ENCODE measurements at places on chromosomes 11 and 22.

GRCh38 chr11:61516191-61516590 is 7.6 kb downstream of the LRRC10B start:
- no peak for DNase-seq

GRCh38 chr11:95924414-95924760 is 480 bp upstream of the MTMR2 start:
- DNase-seq = no peak

DNA sequence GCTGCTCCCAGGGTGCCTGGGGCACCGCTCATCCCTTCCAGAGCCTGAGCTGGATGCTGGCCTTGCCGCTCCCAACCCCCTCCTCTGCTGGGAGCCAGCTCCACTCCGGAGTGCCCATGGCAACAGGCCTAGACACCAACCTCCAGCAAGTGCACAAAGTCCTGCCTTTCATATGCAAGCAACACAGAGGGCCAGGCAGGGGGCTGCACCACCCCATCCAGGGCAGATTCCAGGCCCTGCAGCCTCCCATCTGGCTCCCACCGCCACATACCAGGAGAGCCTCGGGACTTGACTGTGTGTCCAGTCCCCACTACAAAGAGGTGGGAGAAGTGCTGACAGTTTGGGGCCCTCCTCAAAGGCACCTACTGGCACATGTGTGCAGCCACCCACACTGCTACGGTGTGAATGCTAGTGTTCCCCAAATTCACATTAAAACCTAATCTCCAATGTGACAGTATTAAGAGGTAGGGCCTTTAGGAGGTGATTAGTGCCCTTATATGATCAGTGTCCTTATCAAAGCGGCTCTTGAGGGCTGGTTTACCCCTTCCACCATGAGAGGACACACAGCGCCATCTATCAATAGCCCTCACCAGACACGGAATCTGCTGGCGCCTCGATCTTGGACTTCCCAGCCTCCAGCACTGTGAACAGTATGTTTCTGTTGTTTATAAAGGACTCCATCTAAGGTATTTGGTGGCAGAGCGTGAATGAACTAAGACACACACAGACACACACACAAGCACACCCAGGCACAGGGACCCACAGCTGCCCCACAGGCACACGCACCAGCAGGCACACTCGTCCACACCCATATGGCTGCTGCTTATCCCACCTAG is 16.2 kb downstream of the ARVCF start:
- DNase-seq = no peak

GRCh38 chr22:32864041-32864440 is 62.5 kb downstream of the TIMP3 start:
- DNase-seq = no peak

- no peak for DNase-seq
Observed at GRCh38 chr11:11998091-11998781, 10.2 kb downstream of the DKK3 start.

- DNase-seq = no peak
Observed at GRCh38 chr11:63915961-63916836, 765 bp downstream of the RCOR2 start.

GRCh38 chr22:21651521-21652009 is 9.5 kb downstream of the SDF2L1 start:
- DNase-seq = no peak

DNA sequence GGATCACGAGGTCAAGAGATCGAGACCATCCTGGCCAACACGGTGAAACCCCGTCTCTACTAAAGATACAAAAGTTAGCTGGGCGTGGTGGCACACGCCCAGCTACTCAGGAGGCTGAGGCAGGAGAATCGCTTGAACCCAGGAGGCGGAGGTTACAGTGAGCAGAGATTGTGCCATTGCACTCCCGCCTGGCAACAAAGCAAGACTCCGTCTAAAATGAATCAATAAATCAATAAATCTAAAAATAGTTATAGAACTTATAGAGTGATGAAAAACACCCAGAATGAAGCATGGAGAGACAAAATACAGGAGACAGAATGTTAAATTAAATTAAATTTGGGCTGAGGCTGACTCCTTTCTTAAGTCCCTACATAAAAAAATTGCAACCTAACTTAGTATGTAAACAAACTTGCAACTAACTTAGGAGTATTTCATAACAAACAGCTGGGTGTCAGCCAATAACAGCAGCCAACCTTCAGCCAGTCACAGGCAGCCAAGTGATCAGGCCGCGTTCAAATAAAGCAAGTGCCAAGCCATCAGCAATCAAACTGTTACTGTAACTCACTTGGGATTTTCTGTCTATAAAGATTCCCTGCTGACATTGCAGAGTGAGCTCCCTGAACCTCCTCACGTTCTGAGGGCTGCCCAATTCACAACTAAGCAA is 7.3 kb upstream of the TP53AIP1 start:
- no peak for DNase-seq

- no peak for DNase-seq
Observed at GRCh38 chr11:72575533-72576242, 98.5 kb downstream of the PDE2A start.

DNA sequence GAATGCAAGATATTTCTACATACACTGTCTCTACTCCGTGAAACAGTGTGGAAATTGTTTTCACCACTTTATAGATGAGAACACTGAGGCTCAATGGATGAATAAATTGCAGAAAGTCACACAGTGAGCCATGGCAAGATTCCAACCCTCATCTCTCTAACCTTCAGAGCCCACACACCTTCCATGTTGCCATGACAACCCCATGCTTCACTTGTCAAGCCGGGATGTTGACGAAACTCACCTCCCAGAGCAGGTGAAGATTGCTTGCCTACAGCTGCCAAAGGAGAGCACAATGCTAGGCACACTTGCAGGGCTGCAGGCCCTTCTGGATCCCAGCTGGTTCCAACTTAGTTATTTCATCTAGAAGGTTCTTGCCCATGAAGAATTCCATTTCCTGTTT is 71.4 kb upstream of the SEZ6L start:
- DNase-seq = no peak

- no peak for DNase-seq
Observed at GRCh38 chr11:64999478-64999877, 2.7 kb upstream of the BATF2 start.

DNA sequence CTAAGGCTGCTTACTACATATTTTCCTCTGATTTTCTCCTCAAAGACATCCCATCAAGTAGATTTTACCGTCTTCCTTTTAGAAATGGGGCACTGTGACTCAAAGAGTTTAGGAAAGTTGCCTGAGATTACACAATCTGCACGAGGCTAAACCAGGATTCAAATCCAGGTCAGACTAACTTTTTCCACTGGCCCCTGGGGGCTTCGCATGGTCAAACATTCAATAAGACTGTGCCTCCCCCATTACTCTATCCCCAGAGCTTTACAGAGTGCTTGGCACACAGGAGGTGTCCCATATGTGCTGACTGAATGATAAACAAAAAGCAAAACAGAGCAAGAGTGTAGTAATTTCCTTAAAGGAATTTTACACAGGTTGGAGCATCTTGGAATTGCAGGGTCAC is 118.1 kb upstream of the TEAD1 start:
- no peak for DNase-seq

DNA sequence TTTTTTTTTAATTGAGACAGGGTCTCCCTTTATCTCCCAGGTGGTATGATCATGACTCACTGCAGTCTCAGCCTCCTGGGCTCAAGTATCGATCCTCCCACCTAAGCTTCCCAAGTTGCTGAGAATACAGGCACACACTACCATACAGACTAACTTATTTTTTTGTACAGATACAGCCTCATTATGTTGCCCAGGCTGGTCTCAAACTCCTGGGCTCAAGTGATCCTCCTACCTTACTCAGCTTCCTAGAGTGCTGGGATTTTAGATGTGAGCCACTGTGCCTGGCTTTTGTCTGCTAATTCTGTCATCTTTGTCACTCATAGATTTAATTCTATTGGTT is 43.5 kb downstream of the CBL start:
- DNase-seq = no peak

DNA sequence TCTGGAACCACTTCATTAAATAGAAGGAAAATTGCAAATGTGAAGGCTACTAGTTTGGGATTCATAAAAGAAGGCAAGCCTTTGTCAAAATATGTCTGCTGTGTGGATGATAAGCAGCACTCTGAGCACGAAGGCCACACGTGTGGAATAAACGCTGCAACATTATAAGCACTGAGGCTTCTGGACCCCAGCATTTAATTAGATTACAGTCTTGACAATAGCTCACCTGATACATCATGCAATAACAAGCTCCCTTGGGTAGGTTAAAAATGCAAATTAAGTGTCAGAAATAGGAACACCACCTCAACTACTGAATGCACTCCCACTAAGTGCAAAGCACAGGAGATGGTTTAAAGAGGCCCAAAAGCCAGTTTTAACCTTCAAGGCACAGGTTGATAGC is 179.3 kb downstream of the LARGE1 start:
- no peak for DNase-seq

DNA sequence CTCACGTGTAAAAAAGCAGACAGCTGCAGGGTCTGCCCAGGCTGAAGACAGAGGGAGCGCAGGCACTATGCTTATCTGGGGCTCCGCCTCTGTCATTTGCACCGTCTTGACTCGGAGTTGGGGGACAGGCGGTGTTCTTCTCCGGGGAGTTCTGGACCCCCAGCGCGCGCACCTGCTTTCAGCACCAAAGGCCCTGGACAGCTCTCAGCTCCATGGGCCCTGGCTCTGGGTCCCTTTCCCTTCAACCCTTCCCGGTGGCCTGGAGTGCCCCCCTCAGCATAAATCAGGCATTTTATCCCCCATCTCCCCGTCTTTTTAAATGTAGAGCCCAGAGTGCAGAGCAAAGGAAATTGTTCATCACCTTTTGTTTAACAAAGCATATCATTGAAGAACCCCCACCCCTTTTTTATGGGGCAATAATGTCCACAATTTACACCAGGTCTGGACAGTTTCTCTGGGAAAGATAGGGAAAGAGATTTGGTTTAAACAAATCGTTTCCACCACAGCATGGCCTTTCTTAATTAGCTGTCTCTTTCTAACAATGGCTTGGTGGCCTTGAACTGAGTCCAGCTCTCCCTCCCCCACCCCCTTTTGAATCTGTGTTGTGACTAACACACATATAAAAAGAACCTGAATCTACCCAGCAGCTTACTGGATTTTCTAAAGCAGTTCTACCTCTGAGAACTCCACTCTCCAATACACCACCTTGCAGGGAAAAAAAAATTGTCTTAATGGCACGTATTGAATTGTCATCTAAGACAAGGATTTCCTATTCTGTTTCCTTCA is 1.7 kb downstream of the SEZ6L start:
- DNase-seq = no peak

DNA sequence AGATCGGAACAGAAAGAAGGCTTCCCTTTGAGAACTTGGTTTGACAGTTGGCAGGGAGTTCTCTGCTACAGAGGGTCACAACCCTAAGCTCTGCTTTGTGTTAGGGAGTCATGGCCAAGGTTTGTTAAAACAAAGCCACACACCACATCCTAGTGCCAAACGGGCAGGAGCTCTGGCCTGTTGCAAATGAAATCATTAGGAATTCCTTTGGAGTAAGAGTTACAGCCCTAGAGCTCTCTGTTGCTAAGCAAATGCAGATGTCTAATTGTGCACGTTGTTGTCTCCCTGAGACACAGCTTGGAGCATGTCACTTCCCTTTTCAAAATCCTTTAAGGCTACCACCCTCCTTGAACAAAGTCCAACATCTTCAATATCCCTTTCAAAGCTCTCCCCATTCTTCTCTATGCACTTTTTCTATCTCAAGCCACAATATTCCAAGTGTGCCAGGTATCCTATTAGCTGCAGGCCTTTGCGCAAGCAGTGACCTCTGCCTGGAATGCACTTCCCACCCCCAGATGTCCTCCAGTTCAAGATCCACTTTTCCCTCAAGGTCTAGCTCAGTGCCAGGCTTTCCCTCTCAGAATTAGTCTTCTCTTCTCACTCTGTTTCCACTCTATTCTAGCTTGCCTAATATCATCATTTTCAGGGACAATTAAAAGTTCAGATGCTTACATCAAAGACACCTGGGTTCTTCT is 253.7 kb upstream of the POU2AF2 start:
- DNase-seq = no peak

- DNase-seq = no peak
Observed at GRCh38 chr11:118124929-118125535, 27.6 kb downstream of the SCN4B start.

- DNase-seq = no peak
Observed at GRCh38 chr22:30483169-30483568, 11.4 kb upstream of the SEC14L3 start.

DNA sequence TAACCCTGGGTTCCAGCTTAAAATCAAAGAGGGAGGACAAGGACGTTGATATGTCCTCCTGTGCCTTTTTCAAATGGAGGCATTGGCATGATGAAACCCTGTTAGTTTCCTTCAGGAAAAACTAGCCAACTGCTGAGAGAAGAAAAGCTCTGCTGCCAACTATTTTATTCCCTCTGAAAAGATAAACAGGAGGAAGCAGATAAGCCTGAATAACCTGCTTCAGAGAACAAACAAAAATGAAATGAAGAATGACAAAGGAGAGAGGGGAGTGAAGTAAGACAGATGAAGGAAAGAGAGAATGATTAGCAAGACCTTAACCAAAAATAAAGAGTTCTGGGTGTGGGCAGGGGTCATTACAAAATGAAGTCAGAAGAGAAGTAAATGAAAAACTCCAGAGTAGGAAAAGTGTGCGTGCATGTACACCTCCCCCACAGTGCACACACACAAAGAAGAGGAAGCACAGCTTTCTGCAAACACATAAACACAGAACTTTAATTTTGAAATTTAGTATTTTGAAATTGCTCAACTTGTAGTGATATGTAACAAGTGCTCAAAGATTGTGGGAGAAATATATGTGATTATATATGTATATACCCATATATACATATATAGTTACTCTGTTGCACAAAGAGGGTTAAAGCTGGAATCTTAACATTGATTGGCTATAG is 332.2 kb downstream of the LUZP2 start:
- DNase-seq = no peak

GRCh38 chr11:72925656-72926055 is 111.4 kb downstream of the ATG16L2 start:
- DNase-seq = no peak

- no peak for DNase-seq
Observed at GRCh38 chr11:101456812-101457211, 127.0 kb downstream of the TRPC6 start.

GRCh38 chr11:59267736-59268475 is 55.2 kb upstream of the MPEG1 start:
- no peak for DNase-seq

- DNase-seq = no peak
Observed at GRCh38 chr11:8341996-8342395, 78.3 kb upstream of the LMO1 start.

- DNase-seq = no peak
Observed at GRCh38 chr11:77658213-77659013, 20.8 kb upstream of the CLNS1A start.

GRCh38 chr11:95736355-95736754 is 53.2 kb downstream of the FAM76B start:
- DNase-seq = no peak

All from NCI-H2029 treated with DMSO at 0.1 percent for 48 hours (cell line).